ENCODE measurements at places on chromosomes 6 and 20.

DNA sequence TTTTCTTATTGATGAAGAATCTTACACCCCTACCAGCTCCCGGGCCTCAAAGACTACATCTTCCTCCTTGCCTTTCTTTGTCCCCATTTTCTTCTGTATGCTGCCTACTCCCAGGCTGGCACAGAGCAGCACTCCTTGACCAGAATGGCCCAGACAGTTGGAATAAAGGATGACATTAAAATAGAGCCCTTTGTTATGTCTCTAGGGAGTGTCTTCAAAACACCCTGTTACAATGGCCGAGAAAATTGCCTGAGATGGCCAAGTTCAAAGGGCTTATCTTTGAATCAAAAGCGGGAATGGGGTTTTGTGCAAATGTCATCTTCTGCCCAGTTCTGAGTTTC lies 79.0 kb upstream of the TBC1D7 start:
- DNase-seq, result no peak

GRCh38 chr20:11401988-11402387 lies 515.7 kb upstream of the BTBD3 start:
- DNase-seq, result no peak

GRCh38 chr6:44462797-44463727 lies 75.6 kb downstream of the CDC5L start:
- DNase-seq, result no peak

DNA sequence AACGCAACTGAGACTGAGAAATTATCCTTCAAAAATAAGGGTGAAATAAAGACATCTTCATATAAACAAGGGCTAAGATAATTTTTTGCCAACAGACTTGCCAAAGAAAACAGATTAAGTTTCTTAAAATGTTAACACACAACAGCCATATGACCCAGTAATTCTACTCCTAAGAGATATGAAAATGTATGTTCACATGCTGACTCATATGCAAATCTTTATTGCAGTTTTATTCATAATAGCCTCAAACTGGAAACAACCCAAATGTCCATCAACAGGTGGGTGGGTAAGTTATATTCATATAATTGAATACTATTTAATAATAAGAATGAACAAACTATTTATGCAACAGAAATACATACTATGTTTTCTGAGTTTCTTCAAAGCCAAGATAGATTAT lies 140.1 kb downstream of the REV3L start:
- no peak for DNase-seq

GRCh38 chr6:43517505-43518357 lies 842 bp downstream of the POLR1C start:
- no peak for DNase-seq

DNA sequence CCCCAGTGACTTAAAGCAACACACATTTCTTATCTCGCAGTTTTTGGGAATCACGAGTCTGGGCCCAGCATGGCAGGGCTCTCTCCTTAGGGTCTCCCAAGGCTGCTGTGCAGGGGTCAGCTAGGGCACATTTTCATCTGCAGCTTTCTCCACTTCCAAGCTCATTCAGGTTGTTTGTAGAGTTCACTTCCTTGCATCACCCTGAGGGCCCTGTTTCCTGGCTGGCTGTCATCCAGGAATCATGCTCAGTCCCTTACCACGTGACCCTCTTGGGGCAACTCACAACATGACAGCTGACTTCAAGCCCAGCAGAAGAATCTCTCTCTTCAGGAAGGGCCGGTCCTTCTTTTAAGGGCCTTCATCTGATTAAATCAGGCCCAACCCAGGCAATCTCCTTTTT lies 21.3 kb downstream of the SNAP25 start:
- no peak for DNase-seq

DNA sequence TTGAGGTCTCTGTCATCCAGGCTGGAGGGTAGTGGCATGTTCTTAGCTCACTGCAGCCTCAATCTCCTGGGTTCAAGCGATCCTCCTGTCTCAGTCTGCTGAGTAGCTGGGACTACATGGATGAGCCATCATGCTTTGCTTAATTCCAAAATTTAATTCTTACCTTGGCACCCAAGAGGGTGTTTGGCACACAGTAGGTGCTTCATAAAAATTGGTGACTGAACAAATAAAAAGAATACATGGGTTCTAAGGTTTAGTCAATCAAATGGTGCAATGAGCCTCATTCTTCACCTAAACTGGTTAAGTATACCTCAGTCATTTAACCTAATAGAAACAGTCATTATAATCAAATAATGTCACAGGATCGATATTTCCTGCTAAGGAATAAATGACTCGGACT lies 170.4 kb downstream of the GMPR start:
- no peak for DNase-seq

All from hippocampal formation (tissue), 2 donors.